ENCODE measurements at places on chromosomes 6 and 20.
A peak's percentile ranks its signal among the peaks of the same experiment; 100 is the strongest.

DNA sequence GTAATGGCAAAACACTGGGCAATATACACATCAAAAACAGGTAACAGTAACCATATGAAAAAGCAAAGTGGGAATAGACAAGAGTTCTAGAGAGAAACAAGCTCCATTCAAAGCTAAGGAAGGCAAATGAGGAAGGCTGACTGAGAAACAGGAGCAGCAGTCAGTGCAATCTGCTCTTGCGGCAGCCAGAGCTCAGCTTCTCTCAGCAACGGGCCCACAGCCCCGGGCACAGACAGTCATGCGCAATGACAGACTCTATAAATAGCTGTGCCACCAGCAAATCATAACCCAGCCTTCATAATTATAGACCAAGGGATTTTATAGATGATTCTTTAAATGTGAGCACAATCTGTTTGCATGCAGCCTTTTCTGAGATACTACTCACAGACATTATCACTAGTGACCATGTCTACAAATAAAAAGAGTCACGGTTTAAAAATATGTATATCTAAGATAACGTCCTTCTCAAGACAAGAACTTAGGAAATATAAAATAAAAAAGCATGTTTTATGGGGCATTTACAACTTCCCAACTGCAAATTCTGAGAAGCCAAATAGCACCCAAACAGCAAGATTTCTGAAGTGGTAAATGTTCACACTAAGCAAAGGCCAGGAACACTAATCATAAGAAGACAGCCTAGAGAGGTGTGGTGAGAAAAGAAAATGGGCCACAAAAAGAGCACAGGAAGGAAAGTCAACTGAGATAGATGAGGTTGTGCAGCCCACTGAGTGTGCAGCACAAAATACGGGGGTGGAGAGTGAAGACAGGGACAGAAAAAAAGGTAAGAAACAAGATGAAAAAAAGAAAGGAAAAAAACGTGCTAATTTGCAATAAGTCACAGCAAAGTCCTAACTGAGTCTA is 39.9 kb upstream of the BEND6 start:
- DNase-seq, result no peak

- no peak for DNase-seq
Observed at GRCh38 chr20:38829296-38829875, 23.9 kb downstream of the PPP1R16B start.

DNA sequence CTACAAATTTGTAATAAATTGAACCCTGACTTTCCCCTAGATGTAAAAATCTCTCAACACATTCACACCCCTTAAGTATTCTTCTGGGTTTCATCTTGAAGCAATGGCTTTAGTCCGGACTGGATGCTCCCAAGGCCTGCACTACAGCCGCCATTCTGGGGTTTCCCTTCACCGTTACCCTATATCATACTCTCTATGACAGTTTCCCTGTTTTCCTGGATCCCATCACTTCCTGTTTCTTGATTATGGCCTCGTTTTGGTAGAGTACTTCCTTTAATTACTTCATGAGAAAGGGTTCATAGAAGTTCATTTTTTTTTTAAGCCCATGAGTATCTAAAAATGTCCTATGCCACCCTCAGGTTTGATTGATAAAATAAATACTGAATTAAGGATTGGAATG is 11.7 kb downstream of the FIG4 start:
- DNase-seq, result no peak

DNA sequence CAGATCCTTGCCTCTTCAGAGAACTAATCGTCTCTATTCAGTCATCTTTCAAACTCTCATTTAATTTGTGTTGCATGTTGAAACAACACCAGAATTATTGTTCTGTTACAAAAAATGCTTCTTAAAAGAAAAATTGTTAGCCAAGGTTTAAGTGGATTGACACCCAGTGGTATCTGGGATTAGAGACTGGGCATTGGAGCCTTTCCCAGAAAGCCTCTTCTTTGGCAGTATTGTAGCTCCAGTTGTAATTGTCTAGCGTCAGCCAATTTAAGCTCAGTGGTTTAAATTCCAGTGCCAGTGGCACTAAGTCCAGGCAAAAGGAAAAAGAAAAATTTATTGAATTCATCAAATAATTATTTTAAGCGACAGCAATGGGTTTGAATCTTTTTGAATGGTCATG is 801 bp downstream of the CCDC28A start:
- DNase-seq, result no peak

- DNase-seq, result peak; percentile 48
Observed at GRCh38 chr6:28522594-28523240, 3.0 kb upstream of the GPX5 start.

DNA sequence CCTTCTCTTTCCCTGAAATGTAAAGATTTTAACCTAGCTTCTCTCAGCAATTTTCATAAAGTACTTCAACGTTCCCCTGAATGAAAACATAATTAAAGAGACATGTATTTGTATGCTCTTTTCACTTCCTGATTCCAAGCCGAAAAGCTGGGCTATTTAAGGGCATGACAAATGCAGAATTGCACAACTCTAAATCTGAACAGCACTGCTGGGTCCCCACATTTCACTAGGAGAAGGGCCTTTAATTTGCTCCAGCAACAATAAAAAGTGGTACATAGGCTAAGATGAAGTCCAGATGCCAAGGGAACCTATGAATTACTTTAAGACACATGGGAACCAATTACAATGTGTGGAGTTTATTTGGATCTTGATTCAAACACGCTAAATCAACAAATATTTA is 42.0 kb downstream of the IRAK1BP1 start:
- DNase-seq, result no peak

- DNase-seq, result no peak
Observed at GRCh38 chr6:42243046-42243445, 25.4 kb upstream of the MRPS10 start.

- no peak for DNase-seq
Observed at GRCh38 chr6:14642842-14643241, 525.3 kb downstream of the CD83 start.

- DNase-seq, result no peak
Observed at GRCh38 chr6:101195588-101195987, 197.9 kb upstream of the GRIK2 start.

DNA sequence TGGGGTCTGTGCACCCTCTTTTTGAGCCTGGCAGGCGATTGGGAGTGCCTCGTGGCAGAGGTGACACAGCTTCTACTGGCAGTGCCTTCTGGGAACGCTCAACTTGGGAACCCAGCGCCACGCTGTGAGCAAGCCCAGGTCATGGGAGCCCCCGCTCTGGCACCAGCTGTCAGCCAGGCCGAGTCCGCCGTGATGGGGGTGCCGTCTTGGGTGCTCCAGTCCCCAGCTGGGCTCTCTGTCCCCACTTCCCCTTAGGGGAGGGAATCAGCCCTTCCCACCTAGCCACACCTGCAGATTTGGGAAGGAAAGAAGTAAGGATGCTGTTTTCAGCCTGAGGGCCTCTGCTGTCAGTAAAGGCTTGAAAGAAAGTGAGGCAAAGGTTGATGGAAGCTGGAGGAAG is 31.0 kb upstream of the NTSR1 start:
- DNase-seq, result no peak

DNA sequence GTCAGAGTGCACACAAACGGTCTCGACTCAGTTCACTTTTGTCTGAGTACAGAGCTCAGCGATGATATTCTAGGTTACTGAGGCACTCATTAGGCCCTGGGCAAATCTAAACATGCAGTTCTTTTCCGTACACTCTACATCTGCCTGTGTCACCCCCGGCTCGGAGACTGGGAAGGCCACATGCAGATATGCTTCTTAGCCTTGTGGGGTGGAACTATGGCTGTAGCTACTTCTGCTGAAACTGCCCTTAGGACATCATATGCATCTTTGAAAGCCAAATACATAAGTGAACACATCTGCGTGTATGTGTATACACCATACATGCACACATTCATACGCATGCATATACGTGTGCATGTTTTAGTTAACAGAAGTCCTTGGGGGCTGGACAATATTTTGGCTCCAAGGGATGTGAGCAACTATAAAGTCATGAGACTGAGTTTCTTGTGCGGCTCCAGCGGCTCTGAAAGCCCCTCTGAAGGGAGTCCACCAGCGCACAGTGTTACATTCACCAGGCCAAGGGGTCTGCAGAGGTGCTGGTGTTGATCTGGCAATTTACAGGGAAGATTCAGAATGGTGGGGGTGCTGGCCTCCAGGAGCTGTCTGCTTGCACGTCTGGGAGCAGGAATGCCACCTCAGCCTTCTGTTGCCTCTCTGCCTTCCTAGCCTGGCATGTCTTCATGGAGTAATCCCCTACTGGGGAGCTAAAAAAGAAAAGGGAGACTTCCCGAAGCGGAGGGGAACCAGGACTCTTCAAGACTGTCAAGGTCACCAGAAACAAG is 31.6 kb downstream of the PSMG4 start:
- DNase-seq, result no peak

- no peak for DNase-seq
Observed at GRCh38 chr20:12416281-12416680, 498.6 kb downstream of the BTBD3 start.

GRCh38 chr6:87675004-87675681 is 26.9 kb downstream of the AKIRIN2 start:
- no peak for DNase-seq

- no peak for DNase-seq
Observed at GRCh38 chr6:112149236-112149635, 61.8 kb downstream of the FAM229B start.

- no peak for DNase-seq
Observed at GRCh38 chr6:145506565-145506964, 228.8 kb downstream of the EPM2A start.

DNA sequence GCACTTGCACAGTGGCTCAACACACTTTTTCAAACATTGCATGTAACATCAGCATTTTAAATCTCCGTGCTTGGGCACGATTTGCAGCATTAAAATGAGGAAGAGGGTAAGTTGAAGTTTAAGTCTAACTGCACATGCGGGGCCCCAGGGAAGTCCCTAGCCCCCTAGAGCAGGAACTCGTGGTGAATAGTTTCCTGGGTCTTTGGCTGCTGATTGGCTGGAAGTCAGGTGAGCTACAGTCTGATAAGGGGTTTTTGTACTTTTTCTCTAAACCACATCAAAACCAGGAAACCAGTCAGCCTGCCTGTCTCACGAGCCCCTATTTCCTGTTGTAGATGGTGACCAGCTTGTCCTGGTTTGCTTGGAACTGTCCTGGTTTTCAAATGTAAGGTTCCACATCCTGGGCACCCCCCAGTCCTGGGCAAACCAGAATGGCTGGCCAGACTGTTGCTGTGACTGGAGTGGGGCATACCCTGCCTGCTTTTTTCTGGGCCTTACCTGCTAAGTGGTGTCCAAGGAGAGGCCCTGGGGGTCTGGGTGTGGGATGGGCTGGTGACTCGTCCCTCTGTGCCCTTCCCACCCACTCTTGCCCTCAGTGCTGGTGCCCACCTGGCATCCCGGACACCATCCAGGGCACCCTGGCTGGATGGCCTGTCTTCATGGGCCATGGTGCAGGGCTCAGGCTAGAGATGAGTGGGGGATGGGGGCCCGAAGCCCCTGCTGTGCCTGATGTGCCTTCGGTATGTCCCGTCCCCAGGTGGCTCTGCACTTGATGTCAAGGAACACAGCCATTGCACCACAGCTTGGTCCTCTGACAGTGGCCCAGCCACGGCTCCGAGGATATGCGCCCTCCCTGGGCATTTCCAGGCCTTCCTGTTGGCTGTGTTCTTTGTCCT is 31.8 kb downstream of the SUN5 start:
- no peak for DNase-seq

DNA sequence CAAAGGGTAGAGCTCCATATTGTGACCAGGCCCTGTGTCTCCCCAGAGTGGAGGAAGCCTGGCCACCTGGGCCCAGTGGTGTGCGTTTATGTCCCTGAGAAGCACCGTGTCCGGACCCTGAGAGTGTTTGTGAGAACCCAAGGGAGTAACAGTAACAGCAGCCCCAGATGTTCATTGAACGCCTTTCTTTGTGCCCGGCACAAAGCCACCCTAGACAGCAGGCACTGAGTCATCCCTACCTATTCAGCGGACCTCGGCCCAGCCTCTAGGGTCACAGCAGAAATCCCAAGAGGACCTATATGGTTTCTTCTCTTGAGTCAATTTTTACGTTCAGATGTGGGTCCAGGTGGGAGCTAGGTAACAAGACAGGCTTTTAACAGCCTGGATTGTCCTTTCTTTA is 24.5 kb downstream of the BCAS4 start:
- no peak for DNase-seq

DNA sequence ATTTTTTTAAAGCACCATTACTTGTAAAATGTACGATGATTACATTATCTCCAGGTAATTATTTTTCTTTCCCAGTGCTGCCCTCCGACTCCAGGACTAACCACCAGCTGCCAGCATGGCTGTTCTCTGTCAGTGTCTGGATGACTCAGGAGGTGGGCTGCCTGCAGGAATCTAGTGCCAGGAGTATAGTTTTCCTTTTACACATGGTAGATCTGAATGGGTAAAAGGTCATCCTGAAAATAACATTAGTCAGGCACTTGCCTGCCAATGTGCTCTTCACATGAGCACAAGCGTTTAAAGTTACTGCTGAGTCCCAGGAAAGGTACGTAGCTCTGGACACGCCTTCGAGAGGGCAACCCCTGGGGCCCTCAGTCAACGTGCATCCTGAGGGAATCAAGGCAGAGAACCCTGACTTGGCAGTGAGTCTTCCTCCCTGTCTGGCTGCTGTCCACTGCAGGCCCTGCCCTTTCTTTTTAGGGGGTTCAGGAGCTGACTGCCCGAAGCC is 2.4 kb downstream of the DYNLT1 start:
- no peak for DNase-seq

- DNase-seq, result no peak
Observed at GRCh38 chr6:12895721-12896120, 179.2 kb downstream of the PHACTR1 start.

DNA sequence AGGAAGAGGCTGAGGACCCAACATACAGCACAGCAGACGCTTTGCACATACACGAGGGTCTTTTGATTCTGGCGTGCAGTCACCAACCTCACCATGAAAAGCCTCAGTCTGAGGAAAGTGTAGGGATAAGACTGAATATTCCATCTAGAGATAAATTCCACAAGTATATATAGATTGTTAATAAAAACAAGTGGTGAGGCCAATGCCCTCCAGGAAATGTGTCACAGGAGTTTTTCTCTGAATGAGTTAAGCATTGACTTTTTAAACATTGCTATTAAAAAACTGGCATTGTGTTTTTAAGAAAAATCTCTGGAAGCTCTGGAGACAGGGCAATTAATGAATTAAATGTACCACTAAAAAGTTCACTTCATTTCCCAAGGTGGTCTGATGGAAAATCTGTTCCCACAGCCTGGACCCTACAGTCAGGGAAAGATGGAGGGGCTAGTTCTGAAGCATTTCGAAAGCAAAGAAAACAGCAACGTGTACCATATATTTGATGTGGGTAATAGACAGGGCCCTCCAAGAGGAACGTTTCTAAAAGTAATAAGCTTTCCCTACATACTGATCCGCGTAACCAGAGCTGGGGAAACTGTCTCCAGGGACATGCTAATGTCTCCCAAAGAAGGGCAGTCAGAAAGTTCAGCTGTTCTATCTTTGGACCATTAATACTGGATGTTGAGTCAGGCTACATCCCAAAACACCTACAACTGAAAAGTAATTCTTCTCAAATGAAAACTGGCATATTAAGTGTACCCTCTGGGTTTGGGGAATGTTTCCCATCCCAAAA is 301.1 kb downstream of the FOXC1 start:
- no peak for DNase-seq

All from ELF-1 (cell line).